ENCODE measurements at places on chromosomes 11 and 22. TPM values are rescaled to one million over a fixed set of nuclear protein-coding genes. Genes with fewer than 3 reads are reported as not detected.

DNA sequence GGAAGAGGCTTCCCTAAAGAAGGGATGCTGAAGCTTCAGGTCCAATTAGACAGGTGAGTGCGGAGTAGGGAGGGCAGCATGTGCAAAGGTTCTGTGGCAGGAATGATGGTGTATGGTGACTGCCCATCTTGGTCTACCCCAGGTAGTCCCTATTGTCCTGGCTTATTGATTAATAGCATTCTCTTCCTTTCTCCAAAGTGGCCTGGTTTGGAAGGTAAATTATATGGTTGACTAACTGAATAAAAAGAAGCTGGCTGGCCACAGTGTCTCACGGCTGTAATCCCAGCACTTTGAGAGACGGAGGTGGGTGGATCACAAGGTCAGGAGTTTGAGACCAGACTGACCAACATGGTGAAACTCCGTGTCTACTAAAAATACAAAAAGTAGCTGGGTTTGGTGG lies 230.5 kb downstream of the MIAT start:
- no peak for DNase-seq

DNA sequence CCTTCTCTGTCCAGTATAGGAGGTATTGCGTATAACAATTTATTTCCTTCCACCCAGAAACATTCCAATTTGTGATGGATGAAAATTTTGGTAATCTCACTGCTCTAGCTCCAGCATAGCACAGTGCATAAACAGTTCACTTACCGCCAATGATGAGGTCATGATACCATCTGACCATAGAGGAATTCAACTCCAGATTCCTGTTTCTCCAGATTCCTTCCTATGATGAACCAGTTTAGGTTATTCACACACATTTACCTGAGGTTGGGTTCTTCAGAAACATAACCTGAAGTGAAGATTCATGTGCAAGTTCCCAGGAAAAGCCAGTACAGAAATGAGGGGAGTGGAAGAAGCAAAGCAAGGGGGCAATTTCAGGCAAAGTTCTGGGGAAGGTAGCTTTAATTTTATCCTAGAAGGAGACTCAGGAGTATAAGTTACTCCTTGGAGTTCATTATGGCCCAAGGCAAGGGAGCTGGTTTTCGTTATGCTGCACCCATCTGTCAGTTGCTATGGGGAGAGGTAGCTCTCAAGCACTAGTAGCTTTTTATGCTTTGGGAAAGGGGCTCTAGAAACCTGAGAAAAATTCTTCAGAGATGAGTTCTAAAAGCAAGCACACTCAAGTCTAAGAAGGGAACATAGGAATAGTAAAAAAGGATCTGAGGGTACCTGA lies 121.6 kb downstream of the CASP12 start:
- DNase-seq: no peak

- DNase-seq: no peak
Measured at GRCh38 chr11:14634813-14635212, 8.8 kb upstream of the PDE3B start.

GRCh38 chr11:88807349-88807748 lies 258.4 kb downstream of the GRM5 start:
- DNase-seq: no peak

GRCh38 chr11:101705972-101706371 lies 122.2 kb upstream of the TRPC6 start:
- DNase-seq: no peak

DNA sequence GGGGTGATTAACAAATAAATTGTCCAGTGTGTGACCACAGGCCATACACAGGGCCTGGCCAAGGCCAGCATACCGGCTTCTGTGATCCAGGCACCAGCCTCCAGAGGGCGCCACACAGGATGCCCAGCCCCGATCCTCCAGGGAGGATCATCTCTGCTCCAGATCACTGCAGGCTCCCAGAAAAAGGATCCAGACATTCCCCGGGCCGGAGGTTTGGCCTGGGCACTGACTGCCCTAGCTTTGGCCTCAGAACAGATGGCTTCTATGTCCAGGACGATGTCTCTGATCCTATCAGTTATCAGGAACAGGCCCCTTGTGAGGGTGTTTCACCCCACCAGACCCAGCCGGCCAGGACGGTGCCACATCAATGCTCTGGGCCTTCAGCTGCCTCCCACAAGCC lies 74.5 kb upstream of the LMO1 start:
- peak; percentile 50 for DNase-seq

DNA sequence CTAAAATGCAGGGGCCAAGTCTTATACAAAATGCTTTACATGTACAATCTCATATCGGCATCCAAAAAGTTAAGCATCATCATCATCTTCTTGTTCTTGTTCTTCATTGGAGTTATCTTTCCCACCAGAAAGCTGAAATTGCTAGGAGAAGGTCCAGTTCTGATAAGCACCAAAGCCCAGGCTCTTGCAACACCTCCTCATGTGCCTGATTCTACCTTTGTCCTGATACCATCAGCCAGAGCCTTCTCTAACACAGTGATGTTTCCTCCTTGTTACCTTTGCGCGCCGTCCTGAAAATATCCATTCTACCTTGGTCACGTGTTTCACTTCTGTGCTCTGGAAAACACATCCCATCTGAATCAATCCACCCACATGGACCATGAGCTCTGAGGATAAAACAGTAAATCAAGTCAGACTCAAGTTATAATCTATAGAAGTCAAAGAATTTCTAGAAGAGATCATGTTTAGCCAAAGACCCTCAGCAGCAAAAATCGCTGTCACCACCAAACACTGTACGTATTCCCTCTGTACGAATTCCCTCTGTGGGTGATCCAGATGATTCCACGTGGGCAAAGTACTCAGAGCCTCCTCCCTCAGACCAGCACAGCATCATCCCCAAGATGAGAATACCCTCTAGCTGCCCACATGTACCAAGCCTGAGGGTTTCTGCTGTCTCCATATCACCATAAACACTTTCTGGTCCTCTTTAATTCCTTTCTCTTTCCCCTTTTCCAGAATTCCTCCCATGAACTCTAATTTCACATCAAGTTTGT lies 19.0 kb downstream of the JAML start:
- no peak for DNase-seq

DNA sequence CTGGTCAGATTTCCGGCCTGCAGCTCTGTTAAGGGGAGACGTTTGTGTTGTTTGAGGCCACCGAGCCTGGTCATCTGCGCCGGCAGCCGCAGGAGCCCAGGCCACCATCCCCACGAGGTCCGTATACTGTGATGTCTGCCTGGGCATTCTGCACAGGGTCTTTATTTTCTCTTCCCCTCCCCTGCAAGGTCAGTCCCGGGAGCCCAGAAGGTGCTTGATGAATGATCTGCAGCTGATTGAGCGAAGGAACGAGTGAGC lies 45.4 kb downstream of the CTTN start:
- DNase-seq: no peak

DNA sequence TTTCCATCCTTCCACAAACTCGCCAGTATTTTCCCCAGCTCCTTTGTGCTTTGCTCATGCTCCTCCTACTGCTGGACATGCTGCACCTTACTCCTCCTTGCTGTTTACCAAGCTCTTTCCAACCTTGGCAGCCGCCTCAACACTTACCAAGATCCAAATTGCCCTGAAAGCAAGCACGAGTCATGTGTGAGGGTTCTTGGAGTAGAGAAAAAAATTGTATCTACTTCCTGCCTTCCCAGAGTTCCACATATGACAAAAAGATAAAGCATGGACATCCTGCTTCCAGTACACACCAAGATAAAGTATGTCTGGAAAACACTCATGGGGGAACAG lies 767.5 kb downstream of the NTM start:
- DNase-seq: no peak

DNA sequence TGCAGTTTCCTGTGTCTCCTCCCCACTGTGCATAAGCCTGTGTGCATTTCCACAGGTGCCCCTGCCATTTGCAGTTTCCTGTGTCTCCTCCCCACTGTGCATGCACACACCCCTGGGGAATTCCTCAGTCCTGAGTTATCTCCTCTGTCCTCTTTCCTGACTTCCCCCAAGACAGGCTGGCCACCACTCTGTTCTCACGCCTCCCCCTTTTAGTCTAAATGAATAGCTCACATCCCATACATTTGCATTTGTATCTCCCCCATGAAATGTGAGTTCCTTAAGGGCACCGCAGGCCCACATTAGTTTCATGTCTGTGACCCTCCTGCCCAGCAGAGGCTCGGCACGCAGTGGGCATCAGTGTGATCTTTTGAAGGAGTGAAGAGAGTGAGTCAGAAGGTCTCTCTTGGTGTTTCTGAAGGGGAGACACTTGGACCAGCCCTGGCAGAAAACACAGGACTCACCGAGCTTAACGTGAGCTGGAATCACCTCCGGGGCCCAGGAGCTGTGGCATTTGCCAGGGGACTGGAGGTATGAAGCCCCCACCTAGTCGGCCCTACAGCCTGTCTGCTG lies 6.2 kb downstream of the LRRC74B start:
- no peak for DNase-seq

GRCh38 chr22:42271906-42272305 lies 1.5 kb upstream of the TCF20 start:
- no peak for DNase-seq

GRCh38 chr11:35012467-35013191 lies 96.2 kb downstream of the PDHX start:
- DNase-seq: no peak

- no peak for DNase-seq
Measured at GRCh38 chr11:73536961-73537360, 61.0 kb downstream of the FAM168A start.

- DNase-seq: no peak
Measured at GRCh38 chr22:20618488-20618887, 111.1 kb downstream of the MED15 start.

GRCh38 chr11:5013012-5013411 lies 18.4 kb downstream of the OR51L1 start:
- no peak for DNase-seq

Gene PRR33
- not detected for total RNA-seq

Gene SULT4A1
- 3.1 TPM for total RNA-seq

Gene C11orf24
- total RNA-seq: 21.8 TPM

Gene NXPE1
- not detected for total RNA-seq

Gene MIAT
- total RNA-seq: 0.51 TPM
